ENCODE measurements at places on chromosomes 2 and 18.
A peak's percentile ranks its signal among the peaks of the same experiment; 100 is the strongest.

DNA sequence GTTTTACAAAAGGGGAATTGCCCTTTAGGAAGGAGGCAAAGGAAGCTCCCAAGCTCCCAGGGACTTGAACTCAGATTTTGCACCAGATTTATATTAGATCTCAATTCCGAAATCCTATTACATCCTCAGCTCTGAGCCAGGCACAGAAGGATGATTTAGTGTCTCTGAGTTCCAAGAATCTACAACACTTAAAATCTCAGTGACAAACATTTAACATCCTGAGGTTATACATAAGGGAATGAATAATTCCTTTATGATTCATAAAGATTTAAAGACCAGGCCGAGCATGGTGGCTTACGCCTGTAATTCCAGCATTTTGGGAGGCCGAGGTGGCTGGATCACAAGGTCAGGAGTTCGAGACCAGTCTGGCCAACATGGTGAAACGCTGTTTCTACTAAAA lies 16.5 kb upstream of the SLC20A1 start:
- DNase-seq: no peak

DNA sequence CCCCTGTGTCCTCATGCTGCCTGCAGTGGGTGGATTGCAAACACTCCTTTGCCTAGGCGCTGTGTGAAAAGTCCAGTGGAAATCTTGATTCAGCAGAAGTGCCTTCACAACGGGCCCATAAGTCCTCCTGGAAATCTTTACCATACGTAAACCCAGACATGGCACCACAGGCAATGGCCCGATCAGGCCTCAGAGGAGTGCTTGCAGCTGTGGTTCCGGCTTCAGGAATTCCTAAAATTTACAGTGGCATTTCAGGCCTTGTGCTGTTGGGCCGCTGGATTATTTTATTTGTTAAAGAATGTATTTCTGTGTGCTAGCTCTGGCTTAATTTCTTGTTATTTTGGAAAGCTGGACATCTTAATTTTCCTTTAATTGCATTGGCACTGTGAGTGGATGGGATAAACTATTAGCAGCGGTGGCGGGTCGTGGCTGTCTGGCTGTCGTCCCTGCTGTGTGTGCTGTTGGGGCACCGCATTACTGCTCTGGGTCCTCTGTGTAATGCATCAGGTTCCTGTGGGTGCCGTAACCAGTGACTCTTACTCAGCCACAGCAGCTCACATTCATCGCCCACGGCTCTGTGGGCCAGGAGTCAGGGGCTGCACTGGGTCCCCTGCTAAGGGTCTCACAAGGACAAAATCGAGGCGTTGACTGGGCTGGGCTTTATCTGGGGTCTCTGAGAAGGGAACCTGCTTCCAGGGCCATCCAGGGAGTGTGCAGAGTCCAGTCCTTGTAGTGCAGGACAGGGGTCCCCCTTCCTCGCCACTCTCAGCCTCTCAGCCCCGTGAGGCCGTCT lies 73.1 kb downstream of the RTP5 start:
- no peak for DNase-seq

DNA sequence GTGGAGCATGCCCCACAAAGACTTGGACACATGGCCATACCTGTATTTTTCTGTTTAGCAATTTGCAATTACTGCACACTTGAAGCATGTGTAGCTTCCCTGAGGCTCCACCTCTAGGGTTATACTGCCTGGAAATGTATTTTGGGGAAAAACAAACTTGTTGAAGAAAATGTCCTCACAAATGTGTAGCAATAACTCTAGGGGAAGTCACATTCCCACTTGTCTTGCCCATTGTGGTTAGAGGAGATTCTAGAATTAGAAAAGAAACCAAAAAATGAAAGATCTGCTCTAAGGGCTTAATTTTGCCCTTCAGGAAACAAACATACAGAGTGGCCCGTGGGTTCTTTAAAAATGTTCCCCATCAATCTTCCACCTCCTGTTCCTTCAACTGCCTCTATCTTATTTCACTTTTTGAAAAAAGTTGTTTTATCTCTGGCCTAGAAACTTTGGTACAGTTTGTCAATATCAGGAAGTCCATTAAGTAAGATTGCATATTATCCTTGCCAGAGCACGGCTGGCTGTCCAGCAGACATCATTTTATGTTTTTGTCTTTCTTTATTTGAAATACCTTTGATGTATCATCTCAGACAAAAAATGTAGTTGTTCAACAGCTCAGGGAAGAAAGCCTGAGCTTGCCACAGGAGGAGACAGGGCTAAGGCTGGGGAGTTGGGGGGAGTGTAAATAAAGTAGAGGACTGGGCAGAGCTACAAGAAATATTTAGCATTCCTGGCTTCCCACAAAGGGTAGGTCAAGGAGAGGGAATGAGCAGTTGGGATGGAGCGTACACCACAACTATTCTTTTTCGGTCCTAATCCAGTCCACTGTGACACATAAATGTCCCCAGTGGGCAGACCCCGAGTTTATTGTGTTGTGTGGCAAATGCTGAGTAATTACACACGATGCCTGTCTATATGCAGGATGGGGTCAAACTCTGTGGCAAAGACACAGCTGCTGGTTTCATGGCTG lies 96.8 kb upstream of the CDC42EP3 start:
- peak; percentile 33 for DNase-seq

GRCh38 chr2:69012310-69013141 lies 453 bp upstream of the ANTXR1 start:
- no peak for DNase-seq

- no peak for DNase-seq
These were observed 21.0 kb upstream of the SEMA4C start for GRCh38 chr2:96890726-96891385.

- DNase-seq: no peak
These were observed 818.8 kb upstream of the GYPC start for GRCh38 chr2:125837128-125837527.

DNA sequence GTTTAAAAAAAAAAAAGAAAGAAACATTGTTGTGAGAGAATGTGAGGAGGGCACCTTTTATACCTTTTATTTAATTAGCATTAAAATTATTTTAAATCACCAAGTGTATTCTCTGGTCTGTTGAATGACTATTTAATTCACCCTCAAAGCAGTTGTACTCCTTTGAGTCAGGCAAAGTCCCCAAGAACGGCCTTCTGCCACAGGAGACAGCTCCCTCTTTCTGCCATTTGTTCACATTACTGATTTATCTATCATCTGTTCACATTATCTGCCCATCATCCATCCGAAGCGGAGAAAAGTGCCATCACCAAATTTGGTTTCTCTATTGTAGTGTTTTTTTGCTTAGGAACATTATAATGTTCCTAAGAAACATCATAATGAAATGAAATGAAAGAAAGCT lies 240.7 kb upstream of the DPP10 start:
- DNase-seq: no peak

GRCh38 chr2:23400703-23401102 lies 15.7 kb downstream of the KLHL29 start:
- no peak for DNase-seq

DNA sequence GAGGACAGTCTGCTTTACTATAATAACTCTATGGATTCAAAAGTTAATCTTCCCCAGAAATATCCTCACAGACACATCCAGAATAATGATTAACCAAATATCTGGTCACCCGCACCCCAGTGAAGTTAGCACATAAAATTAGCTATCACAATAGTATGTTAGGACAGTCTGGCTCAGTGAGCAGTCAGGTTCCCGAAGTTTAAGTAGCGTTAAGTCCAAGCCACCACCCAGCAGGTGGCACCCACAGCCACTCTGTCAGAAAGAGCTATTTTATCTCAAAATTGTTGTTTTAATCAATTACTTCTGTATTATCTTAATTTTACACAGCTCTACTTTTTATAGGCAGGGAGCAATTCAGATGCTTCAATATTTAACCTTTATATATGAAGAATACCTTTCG lies 537.5 kb downstream of the MBD2 start:
- no peak for DNase-seq

DNA sequence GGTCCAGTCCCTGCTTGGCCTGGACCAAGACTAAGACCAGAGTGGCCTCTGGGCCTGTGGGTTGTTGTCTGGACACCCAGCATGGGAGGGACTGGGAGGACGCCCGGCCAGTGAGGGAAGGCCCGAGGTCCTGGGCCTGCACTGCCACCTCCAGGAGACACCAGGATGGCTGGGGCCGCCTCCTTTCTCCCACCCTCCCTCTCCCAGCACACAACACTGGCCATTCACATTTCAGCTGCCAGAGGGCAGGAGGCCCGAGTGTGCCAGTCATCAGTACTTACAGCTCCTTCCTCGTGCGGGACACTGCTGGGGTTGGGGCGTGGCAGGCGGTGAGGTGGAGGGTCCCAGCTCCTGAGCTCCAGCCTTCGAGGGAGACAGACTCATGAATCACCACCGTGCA lies 133.5 kb downstream of the ASB1 start:
- DNase-seq: no peak

GRCh38 chr18:74064510-74064909 lies 83.1 kb downstream of the FBXO15 start:
- no peak for DNase-seq

DNA sequence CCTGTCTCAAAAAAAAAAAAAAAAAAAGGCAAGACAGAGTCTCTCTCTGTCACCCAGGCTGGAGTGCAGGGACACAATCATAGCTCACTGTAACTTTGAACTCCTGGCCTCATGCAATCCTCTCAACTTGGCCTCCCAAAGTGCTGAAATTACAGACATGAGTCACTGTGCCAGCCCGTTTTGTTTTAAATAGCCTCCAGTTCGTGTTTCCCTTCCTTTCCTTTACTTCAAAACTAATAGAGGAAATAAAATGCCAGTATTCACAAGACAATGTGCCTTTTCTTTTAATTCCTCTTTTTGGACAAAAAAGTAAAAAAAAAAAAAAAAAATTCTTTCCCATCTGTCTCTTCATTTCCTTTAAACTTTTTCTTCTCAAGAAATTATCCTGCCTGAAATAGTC lies 54.5 kb upstream of the ACMSD start:
- no peak for DNase-seq

DNA sequence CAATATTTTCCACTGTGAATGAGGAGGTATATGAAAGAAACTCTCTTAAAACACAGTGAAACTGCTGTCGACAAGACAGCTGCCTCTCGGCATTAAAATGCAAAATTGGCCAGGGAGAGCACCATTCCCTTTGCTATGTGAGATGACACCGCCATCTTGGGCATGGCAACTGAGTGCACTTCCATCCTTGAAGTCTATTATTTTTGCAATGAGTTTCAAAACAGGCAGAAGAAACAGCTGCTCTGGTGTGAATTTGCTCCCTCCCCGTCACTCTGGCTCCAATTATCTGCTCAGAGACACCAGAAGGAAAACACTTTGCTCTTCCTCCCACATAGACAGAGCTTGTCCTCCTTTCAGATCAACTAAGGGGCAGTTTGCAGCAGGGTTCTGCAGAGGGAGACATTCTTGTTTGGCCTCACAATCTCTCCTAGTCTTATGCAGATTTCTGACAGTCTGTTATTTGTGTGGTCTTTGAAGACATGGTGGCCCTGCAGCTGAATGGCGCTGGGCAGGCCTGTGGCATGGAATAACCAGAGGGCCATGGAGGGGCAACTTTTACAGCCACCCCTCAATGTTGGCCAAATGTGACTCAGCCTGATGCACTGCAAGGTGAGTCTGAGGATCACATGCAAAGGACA lies 48.6 kb upstream of the SEC11C start:
- no peak for DNase-seq

GRCh38 chr18:23141104-23141999 lies 6.1 kb downstream of the CABLES1 start:
- DNase-seq: no peak

GRCh38 chr2:149559341-149560068 lies 28.1 kb downstream of the MMADHC start:
- DNase-seq: no peak

GRCh38 chr2:237287872-237288271 lies 126.1 kb downstream of the COL6A3 start:
- DNase-seq: no peak

- DNase-seq: no peak
These were observed 450.9 kb upstream of the HS6ST1 start for GRCh38 chr2:128769457-128770142.

DNA sequence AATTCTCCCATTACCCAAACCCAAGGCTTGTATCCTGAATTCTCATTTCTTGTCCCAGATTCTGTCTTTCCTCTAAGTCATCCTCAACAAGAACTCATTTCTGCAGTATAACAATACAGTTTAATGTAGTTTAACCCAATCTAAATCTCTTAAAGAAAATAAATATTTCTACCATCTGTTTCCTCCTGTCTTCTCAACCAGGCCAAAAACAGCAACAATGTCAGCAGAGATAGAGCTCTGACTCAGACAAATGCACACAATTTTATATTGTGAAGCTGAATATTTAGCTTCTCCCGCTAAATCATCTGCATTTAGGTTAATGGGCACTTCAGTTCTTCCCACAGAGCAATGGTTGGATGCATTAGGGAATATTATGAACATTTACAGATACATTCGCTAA lies 35.7 kb upstream of the KYNU start:
- DNase-seq: no peak

- DNase-seq: no peak
These were observed 49.1 kb upstream of the PIK3C3 start for GRCh38 chr18:41905786-41906527.

DNA sequence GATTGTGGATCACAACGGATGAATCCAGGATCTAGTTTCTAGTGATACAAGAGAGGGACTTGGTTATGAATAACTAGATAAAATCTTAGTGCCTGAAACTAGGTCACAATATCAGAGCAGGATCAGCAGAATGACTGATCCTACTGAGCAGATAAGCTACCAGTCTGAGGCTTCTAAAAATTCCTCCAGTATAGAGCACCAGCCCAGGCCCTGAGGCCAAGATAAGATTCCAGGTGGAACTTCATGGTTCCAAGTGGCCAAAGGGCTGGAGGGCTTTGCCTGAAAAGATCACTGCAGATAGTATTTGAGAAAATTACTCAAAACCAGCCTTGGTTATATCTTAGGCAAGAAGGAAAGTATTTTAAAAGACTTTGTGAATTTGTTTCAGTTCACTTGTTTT lies 162.4 kb downstream of the GREB1L start:
- no peak for DNase-seq

GRCh38 chr2:140392824-140393223 lies 1612.6 kb upstream of the NXPH2 start:
- no peak for DNase-seq

DNA sequence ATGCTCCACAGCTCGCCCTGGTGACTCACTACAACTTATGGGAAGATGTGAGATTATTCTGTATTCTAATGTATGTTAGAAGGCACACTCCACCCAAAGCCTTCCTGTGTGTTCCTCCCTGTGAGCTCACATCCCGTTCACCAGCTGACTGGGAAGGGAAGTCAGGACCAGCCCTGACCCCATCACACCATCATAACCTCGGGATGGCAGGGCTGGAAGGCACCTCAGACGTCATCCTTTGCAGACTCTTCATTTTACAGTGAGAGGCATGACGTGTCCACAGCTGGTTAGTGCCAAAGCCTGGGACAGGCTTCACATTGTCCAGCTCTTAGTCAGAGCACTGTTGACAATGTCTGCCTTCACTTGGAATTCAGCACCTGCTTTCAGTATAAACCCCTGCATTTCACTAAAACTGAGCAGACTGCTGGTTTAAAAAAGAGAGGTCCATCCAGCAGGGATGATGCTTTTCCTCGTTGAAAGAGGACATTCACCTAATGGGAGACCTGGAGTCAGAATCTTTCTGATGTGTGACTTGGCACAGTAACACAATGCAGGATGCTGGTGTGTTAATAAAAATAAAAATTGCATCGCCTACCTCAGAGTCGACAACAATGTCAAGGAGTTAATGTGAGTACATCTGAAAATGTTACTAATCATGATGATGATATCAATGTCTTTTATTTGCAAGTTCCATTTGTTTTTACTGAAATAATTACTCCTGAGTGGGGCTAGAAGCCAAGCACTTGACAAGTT lies 418.0 kb upstream of the TNP1 start:
- no peak for DNase-seq

GRCh38 chr2:10400568-10400977 lies 47.6 kb downstream of the ODC1 start:
- DNase-seq: no peak

- DNase-seq: no peak
These were observed 173.7 kb downstream of the SP3 start for GRCh38 chr2:173791502-173791901.
